HCT116 (cell line): ENCODE measurements at places on chromosomes 7 and 10. TPM values are rescaled to one million over a fixed set of nuclear protein-coding genes. Genes with fewer than 3 reads are reported as not detected.

The NKX2-3 gene
- total RNA-seq: not detected

The PDZD7 gene
- 6.1 TPM for total RNA-seq

The ARHGEF35 gene
- total RNA-seq: 17.4 TPM

The LRIT1 gene
- not detected for total RNA-seq

The FXYD4 gene
- total RNA-seq: 0.71 TPM

The MMD2 gene
- not detected for total RNA-seq

The GNAT3 gene
- total RNA-seq: not detected

The CALCR gene
- total RNA-seq: 0.10 TPM

The GDF10 gene
- not detected for total RNA-seq

The VENTX gene
- total RNA-seq: not detected

The SRGN gene
- 1.8 TPM for total RNA-seq

The TLL2 gene
- total RNA-seq: 1.3 TPM

The IQCE gene
- 21.4 TPM for total RNA-seq

The MSRB2 gene
- total RNA-seq: 13.6 TPM

The DPYSL4 gene
- 5.4 TPM for total RNA-seq

The C7orf33 gene
- not detected for total RNA-seq

The EVX1 gene
- 0.25 TPM for total RNA-seq

The LHPP gene
- total RNA-seq: 45.8 TPM

The BEND7 gene
- total RNA-seq: 13.8 TPM

The ERVW-1 gene
- not detected for total RNA-seq

The FAM25C gene
- not detected for total RNA-seq

The TLX1 gene
- not detected for total RNA-seq

The ANKRD61 gene
- total RNA-seq: 0.17 TPM

The GIMAP6 gene
- 0.12 TPM for total RNA-seq

The OR6V1 gene
- total RNA-seq: not detected

The CRHR2 gene
- not detected for total RNA-seq

The MKLN1 gene
- 48.5 TPM for total RNA-seq

The GPNMB gene
- 2.8 TPM for total RNA-seq

The GTPBP10 gene
- 36.7 TPM for total RNA-seq

The TDRD1 gene
- not detected for total RNA-seq

The ZKSCAN1 gene
- 61.2 TPM for total RNA-seq

The PRF1 gene
- 6.4 TPM for total RNA-seq

The TUBB8 gene
- 0.39 TPM for total RNA-seq

The PON1 gene
- total RNA-seq: 0.20 TPM

The CUEDC2 gene
- 96.7 TPM for total RNA-seq

The GRM8 gene
- total RNA-seq: 0.05 TPM

The NSUN6 gene
- total RNA-seq: 12.5 TPM

The FOXI2 gene
- not detected for total RNA-seq
